Heart right ventricle (tissue), 16 donors: ENCODE measurements at places on chromosomes 16 and 17. TPM values are rescaled to one million over a fixed set of nuclear protein-coding genes. Genes with fewer than 3 reads are reported as not detected.

RAB11FIP4 gene
- total RNA-seq: 4.8 TPM

SLC6A2 gene
- 0.17 TPM for total RNA-seq

NXN gene
- total RNA-seq: 11.6 TPM

RBFOX1 gene
- 56.6 TPM for total RNA-seq

TBC1D3C gene
- total RNA-seq: not detected

MARVELD3 gene
- not detected for total RNA-seq

CHST4 gene
- total RNA-seq: not detected

KCNG4 gene
- total RNA-seq: not detected

TPSG1 gene
- not detected for total RNA-seq

KRT33A gene
- total RNA-seq: not detected

TLCD3B gene
- total RNA-seq: not detected

GCGR gene
- not detected for total RNA-seq

DCTPP1 gene
- 28.3 TPM for total RNA-seq

SCGB1C2 gene
- not detected for total RNA-seq

MGAT5B gene
- not detected for total RNA-seq

CRISPLD2 gene
- 11.8 TPM for total RNA-seq

IQCK gene
- 8.5 TPM for total RNA-seq

KRTAP4-1 gene
- total RNA-seq: not detected

MMD gene
- 6.7 TPM for total RNA-seq

KCNAB3 gene
- total RNA-seq: 0.61 TPM

FOXJ1 gene
- not detected for total RNA-seq

CDRT15L2 gene
- not detected for total RNA-seq

PIRT gene
- not detected for total RNA-seq

PRCD gene
- total RNA-seq: 2.6 TPM

HYDIN gene
- total RNA-seq: 0.74 TPM

TSEN54 gene
- total RNA-seq: 5.7 TPM

STH gene
- not detected for total RNA-seq

AIPL1 gene
- total RNA-seq: not detected

CRK gene
- total RNA-seq: 35.0 TPM

GNGT2 gene
- 0.56 TPM for total RNA-seq

RSKR gene
- 5.2 TPM for total RNA-seq

VAT1L gene
- 10.3 TPM for total RNA-seq

SDR42E1 gene
- total RNA-seq: 1.2 TPM

TBKBP1 gene
- 12.0 TPM for total RNA-seq
